Activated CD4-positive, alpha-beta T cell treated with anti-CD3 and anti-CD28 coated beads, Interleukin-2, amount 50 U/mL, for 4 hours (primary cell): ENCODE measurements at places on chromosomes 5 and 9.

DNA sequence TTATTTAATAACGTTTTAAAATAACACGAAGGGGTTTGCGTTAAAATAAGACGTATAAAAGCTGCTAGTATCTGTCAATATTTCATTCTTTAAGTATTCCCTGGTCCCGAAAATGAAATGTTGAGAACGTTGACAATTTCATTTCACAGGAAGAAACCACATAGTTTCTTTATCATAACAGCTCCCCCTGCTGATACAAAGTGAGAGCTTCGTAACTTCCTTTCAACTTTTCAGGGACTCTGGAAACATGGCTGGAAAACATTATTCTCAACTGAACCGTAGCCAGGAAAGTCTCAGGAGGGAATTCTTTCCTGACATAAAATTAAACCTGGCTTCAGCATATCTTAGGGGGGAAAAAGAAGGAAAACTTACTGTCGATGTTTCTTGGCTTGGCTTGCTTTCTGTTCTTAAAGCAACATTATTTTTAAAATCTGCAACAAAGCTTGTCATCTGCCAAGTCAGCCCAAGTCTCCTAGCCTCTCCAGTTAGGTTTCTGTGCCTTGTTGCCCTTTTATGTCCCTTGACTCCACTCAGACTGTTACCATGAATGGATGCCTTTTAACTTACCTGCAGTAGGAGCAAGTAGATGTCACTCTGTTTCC lies 122.9 kb upstream of the DAB2 start:
- DNase-seq, result no peak

- no peak for DNase-seq
Observed at GRCh38 chr5:83517072-83517687, 45.6 kb downstream of the VCAN start.

DNA sequence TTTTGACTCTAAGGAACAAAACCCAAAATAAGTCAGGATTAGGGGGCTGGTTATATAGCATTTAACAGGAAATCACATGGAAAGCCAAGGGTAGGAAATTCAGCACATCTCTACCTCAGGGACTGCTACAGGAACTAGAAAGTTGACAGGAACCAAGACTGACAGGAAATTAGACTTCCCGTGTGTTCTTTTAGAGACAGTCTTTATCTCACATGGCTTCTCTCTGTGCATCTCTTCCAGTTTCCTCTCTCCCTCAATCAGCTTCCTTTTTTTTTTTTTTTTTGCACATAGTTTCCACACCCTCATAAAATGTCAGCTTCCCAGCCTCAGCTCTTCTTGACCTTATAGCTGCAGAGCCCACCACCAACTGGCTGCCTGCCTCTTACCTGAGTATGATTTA lies 4.8 kb downstream of the RECK start:
- DNase-seq, result no peak

DNA sequence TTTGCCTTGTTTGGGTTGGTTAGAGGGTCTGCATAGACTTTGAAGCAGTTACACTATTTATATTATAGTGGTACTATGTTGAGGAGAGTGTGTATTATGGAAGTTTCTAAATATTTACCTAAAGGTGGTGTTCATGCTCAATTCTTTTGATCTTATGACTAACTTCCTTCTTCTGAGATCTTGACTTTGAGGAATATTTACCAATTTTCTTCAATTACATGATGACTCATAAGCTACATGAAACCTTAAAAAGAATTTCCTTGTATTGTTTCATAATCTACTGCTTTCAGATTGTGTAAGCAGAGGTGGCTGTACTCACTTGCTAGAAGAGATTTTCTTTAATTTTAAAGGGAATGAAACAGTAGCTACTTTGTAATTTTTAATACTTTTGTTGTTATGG lies 276.1 kb downstream of the TAF11L14 start:
- no peak for DNase-seq

- DNase-seq, result no peak
Observed at GRCh38 chr9:121192518-121192917, 9.2 kb downstream of the RAB14 start.

- DNase-seq, result no peak
Observed at GRCh38 chr5:438481-438981, 4.4 kb upstream of the EXOC3 start.

- no peak for DNase-seq
Observed at GRCh38 chr5:158051036-158051435, 192.1 kb upstream of the CLINT1 start.

DNA sequence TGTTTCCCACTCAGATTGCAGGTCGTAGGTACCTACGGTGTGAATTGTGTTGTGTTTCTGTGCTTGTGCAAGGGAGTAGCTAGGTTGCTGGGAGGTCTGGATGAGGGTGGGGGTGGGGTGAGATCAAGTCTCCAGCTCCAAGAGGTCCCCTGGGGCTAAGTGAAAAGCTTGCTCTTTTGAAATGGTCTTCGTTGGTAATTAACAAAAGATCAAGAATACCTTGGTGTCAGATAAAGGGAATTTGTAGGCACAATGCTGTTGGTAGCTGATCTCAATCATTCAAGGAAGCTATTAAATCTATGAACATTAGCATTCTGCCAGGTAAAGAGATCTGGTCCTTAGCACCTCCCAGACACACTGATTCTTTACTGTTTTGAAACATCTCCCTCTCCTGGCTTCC lies 928 bp upstream of the PCDHGC4 start:
- no peak for DNase-seq

DNA sequence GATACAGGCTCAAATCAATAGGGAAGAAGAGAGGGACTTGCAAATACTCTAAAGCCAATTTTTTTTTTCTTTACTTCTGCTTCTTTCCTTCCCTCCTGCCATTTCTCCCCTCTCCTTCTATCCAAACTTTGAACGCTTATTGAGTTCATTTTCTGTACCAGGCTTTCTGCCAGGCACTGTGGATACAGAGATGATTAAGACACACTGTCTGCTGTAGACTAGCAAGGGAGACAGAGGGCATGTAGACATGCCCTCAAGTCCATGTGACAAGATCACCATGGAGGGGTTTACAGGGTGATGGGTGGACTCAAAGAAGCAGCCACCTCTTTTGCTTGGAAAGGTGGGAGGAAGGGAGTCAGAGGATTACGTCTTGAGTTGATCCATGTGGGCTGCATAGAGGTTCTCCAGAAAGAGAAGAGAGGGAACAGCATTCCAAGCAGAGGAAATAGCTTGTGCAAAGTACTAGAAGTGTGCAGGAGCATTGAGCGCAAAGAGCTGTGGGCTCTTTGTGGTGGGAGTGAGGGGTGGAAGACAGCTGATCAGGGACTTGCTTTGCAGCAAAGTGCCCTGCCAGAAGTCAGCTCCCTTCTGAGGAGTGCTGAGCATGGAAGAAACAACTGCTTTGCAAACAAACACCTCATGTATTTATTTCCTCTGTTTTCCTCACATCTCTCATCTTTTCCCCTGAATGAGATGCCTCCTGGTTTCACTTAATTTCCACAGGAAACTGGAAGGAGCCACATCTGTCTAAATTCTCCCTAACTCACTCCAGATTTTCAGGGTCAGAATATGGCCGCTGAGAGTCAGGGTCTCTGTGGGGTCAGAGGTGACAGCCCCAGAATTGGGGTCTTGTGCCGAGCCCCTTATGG lies 64.4 kb upstream of the COL15A1 start:
- DNase-seq, result no peak

- no peak for DNase-seq
Observed at GRCh38 chr5:95448789-95449188, 57.6 kb downstream of the FAM81B start.

DNA sequence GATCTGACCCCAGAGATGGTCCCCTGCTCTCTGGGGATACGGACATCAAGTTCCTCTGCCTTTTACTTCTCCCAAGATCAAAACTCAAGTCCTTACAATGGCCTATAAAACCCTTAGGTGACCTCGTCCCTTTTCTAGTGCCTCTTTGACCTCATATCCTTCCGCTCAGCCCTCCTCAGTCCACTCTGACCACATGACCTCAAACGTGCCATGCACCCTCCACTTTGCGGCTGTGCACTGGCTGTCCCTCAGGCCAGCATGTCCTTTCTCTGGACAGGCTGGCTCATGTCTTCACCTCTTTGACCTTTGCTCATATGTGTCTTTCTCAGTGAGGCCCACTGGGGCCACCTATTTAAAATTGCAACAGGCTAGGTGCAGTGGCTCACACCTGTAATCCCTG lies 14.7 kb downstream of the TRMO start:
- no peak for DNase-seq

- no peak for DNase-seq
Observed at GRCh38 chr5:142743592-142744441, 26.4 kb upstream of the ARHGAP26 start.

GRCh38 chr5:115661101-115661500 lies 35.3 kb upstream of the TMED7 start:
- no peak for DNase-seq

DNA sequence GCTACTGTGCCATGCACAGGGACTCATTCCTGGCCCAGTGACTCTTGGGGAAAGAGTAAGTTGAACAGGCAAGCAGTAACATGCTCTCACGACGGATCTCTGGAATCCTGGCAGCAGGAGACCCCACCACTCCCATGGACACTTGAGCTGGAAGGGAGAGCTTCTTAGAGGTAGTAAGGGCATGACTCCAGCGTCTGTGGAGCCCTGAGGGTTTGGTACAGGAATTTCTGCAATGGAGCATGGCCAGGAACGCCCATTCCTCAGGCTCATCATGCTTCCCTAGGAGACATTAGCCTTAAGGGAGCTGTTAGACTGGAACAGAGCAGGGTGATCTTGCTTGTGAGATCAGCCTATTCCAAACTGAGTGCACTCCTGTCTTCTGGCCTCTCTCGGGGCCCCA lies 212.9 kb downstream of the MAT2B start:
- no peak for DNase-seq

DNA sequence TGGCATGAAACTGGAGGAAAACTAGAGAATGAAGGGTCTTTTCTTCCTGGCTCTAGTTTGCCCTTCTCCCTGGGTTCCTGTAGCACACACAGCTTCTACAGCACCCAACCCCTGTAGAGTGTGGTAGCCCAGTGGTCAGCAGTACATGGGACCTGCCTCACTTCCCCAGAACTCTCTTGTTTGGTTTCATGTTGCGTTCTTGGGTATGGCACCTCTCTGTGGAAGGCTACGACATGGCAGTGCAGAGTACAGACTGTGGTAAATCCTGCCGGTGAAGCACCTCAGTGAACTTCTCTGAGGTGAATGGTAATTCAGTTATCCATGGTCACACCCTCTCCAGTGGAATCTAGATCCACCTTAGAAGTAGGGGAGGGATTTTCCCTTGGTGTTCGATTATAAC lies 105.5 kb downstream of the TLR4 start:
- DNase-seq, result no peak

DNA sequence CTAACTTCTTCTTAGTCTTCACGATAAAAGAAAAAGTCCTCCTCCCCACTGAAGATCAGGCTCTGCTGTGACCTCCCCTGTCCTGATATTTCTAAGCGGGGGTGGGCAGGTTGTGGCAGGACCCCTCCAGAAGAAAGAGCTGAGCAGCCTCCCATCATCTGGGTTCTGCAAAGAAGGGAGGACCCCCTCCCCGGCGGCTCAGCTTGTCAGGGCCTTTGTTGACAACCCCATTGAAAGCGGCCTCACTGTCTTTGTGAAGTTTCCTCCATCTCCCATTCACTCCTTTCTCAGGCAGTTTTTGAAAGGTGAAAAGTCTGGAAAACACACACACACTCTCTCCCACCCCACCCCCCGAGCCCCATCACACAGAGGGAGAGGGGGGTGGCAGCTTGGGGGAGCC lies 26.2 kb upstream of the BARHL1 start:
- DNase-seq, result no peak

DNA sequence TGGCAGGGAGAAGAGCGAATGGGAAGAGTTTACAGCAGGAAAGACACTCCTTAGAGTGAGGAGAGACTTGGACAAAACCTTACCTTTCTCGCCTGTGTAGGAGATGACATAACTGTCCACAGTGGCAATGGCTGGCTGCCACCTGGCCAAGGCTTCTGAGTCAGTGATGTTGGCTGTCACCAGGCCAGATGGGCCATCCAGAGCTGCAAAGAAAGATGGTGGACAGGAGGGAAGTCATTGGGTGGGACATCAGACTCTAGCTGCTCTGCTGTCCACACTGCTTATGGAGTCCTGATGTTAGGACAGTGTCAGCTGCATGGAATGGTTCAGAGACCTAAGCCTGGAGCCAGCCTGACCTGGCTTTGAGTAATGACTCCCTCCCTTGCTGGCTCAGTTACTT lies 79.8 kb downstream of the TNC start:
- DNase-seq, result no peak

DNA sequence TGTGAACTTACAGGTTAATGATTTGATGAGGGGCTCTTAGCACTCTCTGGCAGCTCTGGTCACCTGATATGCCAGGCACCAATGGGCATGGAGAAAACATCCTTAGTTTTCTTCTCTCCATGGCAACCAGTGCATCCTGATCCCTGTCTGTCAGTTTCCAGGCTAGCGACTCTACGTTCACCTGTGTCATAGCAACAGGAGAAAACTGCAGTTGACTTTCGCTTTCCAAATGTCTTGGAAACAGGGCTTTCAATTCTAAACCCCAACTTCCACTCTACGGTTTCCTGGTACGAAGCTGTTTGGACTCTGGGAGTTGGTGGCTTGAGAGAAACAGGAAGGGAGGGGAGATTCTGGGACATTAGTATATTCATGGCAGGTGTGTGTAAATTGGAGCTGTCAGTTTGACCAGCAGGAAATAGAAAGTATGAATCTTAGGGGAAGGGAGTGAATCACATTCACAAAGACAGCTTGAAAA lies 74.4 kb downstream of the SLC28A3 start:
- no peak for DNase-seq

- DNase-seq, result no peak
Observed at GRCh38 chr9:31697956-31698355, 686.5 kb upstream of the ACO1 start.

DNA sequence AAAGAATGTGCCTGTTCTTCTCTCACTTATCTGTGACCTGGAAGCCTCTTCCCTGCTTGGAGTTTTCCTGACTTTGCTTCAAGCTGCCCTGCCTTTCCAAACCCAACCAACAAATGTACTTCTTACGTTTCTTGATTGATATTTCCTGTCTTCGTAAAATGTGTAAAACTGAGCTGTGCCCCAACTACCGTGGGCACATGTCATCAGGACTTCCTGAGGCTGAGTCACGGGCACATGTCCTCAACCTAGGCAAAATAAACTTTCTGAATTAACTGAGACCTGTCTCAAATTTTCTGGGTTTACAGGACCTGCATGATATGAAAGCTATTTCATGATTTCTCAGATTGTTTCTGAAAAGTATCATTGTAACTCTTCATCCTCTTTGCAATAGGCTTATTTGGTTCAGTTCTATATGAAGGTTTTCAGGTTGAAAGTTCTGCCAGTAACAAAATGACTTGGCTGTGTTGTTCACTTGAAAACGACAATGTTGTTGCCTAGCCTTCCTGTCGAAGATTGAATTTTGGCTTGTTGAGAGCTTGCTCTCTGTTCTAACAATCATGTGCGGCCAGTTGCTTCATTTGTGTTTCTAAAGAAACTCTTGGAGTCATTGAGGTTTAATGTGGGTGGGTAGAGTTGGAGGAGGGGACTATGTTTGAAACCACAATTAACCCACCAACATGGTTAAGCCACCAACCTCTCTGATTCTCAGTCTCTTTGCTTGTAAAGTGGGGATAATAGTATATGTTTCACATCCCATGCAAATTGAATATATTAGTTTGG lies 145.6 kb downstream of the FBXL7 start:
- no peak for DNase-seq
